ENCODE measurements at places on chromosomes 2 and 18.

- DNase-seq = peak; percentile 62
Observed at GRCh38 chr2:42086500-42086953, 38.7 kb downstream of the PKDCC start.

- no peak for DNase-seq
Observed at GRCh38 chr2:134459706-134460406, 206.0 kb downstream of the MGAT5 start.

DNA sequence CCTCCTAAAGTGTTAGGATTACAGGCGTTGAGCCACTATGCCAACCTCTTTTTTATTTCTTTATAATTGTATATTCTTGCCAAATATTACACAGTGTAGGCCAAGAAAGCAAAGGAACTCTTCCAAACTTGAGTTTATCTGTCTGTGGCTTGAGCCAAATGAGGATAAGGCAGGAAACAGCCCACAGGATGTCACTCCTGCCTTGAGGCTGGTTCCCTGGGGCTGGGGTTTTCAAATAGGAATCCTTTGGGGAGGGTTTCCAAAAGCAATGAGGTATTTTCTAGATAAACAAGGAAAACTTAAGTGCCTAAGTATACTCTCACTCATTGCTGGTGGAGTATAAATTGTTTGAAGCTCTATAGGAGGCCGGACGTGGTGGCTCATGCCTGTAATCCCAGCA, 56.4 kb downstream of the ADCY3 start:
- DNase-seq = no peak

DNA sequence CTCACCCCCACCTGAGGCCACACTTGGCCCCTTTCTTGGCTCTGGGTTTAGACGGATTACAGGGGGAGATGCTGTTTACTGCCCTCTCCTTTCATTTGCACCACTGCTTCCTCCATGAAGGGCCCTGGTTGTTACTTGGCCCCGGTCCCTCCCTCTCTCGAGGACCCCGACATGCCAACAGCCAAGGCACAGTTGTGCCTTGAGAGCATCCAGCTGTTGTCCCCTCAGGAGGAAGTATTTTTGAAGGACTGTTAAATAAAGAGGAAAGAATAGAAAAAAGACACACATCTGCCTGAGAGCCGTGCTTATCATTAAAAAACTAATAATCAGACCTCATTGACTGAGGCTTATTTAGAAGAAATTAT, 44.0 kb downstream of the ITGB1BP1 start:
- no peak for DNase-seq

- no peak for DNase-seq
Observed at GRCh38 chr2:61662990-61663389, 124.8 kb upstream of the XPO1 start.

DNA sequence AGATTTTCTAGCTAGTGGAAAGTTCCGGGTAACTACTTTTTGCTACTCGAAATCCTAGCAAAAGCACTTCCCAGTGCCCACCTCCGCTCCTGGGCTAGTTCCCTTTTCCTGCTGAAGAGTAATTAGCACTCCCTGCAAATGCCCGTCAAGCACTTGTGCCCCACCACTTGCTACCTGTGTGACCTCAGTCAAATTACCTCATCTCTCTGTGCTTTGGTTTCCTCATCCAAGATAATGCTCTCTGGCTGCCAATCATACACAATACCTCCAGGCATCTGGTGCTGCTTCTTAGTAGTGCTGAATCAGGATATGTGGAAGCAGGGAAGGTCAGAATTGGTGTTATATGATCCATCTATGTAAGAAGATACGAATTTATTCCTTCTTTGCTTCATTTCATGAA, 102.1 kb upstream of the CDCA7 start:
- no peak for DNase-seq

DNA sequence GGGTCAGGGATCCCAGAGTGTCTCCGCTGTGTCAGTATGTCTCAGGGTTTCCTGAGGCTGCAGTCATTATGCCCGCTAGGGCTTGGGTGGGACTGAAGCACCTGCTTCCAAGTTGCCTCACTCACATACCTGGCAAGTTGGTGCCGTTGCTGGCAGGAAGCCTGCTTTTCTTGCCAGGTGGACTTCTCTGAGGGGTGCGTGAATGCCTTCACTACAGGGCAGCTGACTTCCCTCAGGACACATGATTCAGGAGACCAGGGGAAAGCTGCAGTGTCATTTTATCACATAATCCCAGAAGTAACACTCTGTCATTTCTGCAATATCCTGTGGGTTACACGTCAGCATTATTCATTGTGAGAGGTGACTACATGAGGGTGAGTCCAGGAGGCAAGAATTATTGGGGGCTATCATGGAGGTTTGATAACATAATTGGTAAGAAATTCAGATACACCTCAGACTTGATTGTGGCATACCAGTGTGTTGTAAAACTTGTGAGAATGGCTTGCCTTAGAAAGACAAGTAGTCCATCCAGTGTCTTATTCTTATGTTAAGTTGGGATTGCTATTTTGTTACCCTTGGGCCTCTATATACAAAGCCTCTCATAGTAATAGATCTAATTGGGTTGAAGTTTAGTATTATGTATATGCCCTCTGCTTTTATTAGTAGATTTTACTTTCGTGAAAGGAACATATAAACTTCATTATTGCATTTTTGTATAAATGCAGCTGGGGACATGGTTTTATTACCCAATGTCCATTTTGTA, 44.1 kb downstream of the NEDD4L start:
- DNase-seq = no peak

DNA sequence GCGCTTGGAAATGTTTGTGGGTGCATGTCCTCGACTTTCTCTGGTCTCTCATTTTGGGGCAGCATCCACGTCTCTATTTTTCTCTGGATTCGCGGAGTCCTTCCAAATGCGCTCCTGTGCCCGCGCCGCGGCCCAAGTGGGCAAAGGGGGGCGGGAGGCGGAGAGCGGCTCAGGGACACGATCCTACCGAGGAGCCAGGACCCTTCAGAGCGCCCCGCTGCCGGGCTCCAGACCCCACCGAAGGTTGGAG, 990 bp downstream of the EPAS1 start:
- DNase-seq = no peak

GRCh38 chr2:238505892-238506280, 79.2 kb downstream of the ASB1 start:
- DNase-seq = no peak

DNA sequence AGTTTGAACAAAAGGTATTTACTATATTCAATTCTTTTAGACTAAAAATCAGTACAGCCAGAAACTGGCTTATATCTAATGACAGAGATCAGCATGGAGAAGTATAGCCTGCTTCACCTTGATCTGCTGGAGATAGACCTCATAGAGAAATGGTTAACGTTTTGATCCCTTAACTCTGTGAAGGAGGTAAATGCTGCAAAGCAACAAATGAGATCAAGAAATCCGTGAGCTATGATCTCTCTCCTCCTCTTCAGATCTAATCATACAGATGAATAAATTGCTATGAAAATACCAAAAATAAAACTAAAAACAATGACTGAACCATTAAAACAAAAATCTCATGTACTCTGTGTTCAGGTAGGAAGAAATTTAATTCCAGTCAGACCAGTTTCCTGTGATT, 42.8 kb downstream of the KLHL14 start:
- no peak for DNase-seq

DNA sequence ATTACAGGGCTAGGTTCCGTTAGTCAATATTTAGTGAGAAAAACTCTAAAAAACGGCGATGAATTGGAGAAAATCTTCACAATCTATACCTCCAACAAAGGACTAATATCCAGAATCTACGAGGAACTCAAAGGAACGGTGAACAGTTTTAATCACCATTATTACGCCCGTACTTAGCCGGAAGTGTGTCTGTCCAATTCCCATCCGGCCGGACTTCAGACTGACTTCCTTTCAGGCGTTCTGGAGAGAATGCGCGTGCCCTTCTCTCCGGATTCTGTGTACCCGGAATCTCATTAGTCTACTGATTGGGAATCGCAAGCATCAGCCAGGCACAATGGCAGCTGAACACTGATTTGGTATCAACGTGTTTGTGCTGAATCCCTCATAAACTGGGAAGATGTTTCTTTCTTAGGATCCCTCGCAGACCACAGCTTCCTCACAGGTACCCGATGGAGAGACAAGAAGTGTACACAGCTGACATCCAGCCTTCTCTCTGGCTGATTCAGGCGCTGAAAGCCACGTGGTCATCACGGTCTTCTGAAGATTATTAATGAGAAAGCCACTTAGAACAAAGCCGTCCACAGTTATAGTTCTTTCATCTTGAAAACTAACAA, 239.9 kb downstream of the ZNF516 start:
- DNase-seq = no peak
